Testis (tissue), 5 donors: ENCODE measurements at places on chromosomes 5 and 9.

- no peak overlapping the region for H3K27ac ChIP-seq
- no peak for DNase-seq
- H3K27me3 ChIP-seq: no peaks in the 10 kb centered on the region
- no peak overlapping the region for H3K4me3 ChIP-seq
- no peaks in the 10 kb centered on the region for H3K4me1 ChIP-seq
- H3K36me3 ChIP-seq: no peaks in the 10 kb centered on the region
Observed at GRCh38 chr9:73434826-73435225, 283.2 kb downstream of the ANXA1 start.

- no peak overlapping the region for H3K4me3 ChIP-seq
- no peak for DNase-seq
- no peaks in the 10 kb centered on the region for H3K27me3 ChIP-seq
- no peak overlapping the region for H3K27ac ChIP-seq
- no peaks in the 10 kb centered on the region for H3K36me3 ChIP-seq
- no peaks in the 10 kb centered on the region for H3K4me1 ChIP-seq
Observed at GRCh38 chr9:73174330-73174980, 22.8 kb downstream of the ANXA1 start.

DNA sequence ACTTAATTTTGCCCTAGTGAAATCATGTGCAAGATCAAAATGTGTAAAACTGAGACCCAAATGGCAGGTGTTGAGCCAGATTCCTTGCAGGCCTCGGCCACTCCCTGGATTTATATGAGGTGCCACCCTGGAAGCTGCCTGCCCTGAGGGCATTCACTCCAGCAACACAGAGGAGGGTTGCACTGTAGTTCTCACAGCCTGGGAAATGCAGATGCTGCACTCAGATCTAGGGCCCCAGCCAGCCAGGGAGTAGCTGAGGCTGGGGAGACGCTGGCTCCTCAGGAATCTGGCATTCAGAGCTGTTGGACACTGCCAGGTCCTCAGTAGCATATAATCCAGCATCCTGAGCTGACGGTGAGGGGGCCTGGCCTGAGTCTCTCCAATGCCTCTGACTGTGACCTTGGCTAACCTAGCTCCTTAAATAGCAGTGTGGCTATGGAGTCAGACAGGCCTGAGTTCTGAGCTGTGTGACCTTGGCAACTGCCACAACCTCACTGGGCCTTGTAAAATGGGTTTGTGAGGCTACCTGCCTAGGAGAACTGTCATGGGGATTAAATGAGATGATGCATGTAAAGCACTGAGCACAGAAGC, 8.7 kb downstream of the KCNMB1 start:
- H3K36me3 ChIP-seq: no peaks in the 10 kb centered on the region
- peaks cover 17% of the 10 kb centered on the region for H3K4me1 ChIP-seq
- no peaks in the 10 kb centered on the region for H3K27me3 ChIP-seq
- no peak overlapping the region for H3K4me3 ChIP-seq

DNA sequence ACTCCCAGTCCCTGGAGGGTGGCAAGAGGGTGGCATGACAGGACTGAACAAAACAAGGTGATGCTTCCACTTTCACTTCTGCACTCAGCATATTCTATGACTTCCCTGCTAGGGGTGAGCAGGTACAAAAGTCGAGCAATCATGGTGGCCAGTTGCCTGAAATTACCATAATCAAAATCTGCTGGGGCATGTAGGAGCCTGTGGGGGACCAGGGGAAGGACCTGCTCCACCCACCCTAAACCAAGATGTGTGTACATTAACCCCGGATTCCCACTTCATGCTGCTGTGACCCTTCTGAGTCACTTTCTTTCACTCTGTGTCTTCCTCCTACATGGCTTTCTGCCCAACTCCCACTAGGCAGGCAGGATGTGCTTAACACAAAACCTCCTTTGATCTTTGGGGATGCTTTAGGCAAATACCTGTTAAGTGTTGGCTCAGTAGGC, 73.3 kb upstream of the PHF24 start:
- H3K4me1 ChIP-seq: no peaks in the 10 kb centered on the region
- no peak overlapping the region for H3K4me3 ChIP-seq
- no peaks in the 10 kb centered on the region for H3K36me3 ChIP-seq
- H3K27me3 ChIP-seq: no peaks in the 10 kb centered on the region
- H3K27ac ChIP-seq: no peak overlapping the region

GRCh38 chr5:1034421-1034905, 25.9 kb downstream of the NKD2 start:
- H3K27me3 ChIP-seq: no peaks in the 10 kb centered on the region
- no peak overlapping the region for H3K4me3 ChIP-seq
- H3K4me1 ChIP-seq: no peaks in the 10 kb centered on the region

- H3K4me3 ChIP-seq: no peak overlapping the region
- no peaks in the 10 kb centered on the region for H3K27me3 ChIP-seq
- H3K27ac ChIP-seq: no peak overlapping the region
- DNase-seq: peak; percentile 32
- peaks cover 5% of the 10 kb centered on the region for H3K4me1 ChIP-seq
- H3K36me3 ChIP-seq: no peaks in the 10 kb centered on the region
Observed at GRCh38 chr5:135243556-135244285, 155.3 kb downstream of the MACROH2A1 start.

DNA sequence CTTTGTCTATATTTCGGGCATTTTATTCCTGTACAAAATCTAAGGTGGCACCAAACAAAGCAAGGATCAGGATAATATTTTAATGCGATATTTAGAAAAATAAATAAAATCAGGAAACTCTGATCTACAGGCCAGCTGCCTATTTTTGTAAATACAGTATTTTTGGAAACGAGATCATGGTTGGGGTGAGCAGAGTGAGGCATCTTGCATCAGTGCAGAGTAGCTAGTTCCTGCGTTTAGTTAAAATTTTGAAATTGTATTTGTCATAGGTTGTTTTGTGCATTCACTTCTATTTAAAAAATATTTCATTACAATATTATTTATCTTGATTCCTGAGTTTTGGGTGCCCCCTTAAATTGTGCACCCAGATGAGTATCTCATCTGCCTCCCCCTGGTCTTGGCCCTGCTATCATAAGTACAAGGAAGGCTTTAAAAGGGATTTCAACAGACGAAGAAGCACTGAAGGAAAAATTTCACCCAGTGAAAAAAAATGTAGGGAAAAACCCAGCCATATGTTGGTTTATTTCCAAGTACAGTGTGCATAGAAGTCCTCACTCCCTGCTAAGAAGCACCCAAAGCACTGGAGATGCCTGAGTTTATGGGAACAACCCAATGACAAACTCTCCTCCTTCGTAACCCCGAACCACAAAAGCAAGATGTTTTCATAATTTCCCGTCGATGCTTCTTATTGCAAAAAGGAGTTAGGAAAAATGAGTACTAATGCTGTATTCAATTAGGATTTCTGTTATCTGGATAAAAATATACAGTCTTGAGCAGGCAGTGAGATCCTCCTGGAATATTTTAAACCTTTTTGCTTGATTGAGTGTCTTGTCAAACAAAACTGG, 304.7 kb upstream of the CLINT1 start:
- no peak overlapping the region for H3K27ac ChIP-seq
- H3K27me3 ChIP-seq: no peaks in the 10 kb centered on the region
- H3K36me3 ChIP-seq: no peaks in the 10 kb centered on the region
- DNase-seq: no peak
- H3K4me3 ChIP-seq: no peak overlapping the region

DNA sequence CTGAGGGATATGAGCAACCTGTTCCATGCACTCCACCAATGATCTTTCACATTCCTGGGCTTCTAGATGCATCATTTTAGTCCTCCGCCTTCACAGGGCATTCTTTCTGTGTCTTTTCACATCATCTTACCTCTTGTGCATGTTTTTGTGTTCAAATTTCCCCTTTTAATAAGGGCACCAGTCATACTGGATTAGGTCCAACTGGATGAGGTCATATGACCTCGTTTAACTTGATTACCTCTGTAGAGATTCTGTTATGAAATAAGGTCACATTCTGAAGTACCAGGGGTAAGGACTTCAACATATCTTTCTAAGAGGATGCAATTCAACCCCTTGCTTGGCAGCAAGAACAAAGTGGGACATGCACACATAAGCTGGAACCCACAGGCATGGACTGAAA, 335.3 kb upstream of the TLE4 start:
- no peaks in the 10 kb centered on the region for H3K36me3 ChIP-seq
- DNase-seq: no peak
- H3K27me3 ChIP-seq: no peaks in the 10 kb centered on the region
- no peak overlapping the region for H3K4me3 ChIP-seq

DNA sequence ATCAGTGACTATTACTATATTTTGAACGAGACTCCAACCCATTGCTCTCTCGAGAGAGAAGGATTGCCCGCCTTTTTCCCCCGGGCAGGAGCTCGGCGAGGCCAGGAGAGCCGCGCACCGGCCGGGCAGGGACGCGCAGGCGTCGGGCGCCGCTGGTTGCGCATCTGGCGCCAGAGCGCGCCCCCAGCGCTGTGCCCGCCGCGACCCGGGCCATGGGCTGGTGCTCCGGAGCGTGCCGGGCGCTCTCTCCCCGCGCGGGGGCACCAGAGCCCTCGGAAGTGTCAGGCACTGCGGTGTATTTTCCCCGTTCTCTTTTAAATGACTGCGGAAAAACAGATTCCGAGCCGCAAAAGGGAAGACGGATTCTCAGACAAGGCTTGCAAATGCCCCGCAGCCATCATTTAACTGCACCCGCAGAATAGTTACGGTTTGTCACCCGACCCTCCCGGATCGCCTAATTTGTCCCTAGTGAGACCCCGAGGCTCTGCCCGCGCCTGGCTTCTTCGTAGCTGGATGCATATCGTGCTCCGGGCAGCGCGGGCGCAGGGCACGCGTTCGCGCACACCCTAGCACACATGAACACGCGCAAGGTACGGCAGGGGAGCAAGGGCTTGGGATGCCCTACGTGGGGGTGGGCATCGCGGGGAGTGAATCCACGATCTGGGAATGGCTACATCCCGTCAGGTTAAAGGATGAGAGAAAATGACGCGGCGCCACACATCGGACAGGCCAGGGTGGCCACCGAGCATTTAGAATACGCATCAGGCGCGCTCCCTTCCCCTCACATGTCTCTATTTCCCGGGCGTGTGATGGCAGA, 1.1 kb upstream of the NTRK2 start:
- peak; percentile 86 for DNase-seq
- H3K27ac ChIP-seq: no peak overlapping the region
- H3K4me3 ChIP-seq: peak overlapping the region; percentile 49

GRCh38 chr5:35337340-35338156, 107.3 kb upstream of the PRLR start:
- H3K4me3 ChIP-seq: no peak overlapping the region
- no peak overlapping the region for H3K27ac ChIP-seq
- no peaks in the 10 kb centered on the region for H3K36me3 ChIP-seq
- H3K4me1 ChIP-seq: no peaks in the 10 kb centered on the region

DNA sequence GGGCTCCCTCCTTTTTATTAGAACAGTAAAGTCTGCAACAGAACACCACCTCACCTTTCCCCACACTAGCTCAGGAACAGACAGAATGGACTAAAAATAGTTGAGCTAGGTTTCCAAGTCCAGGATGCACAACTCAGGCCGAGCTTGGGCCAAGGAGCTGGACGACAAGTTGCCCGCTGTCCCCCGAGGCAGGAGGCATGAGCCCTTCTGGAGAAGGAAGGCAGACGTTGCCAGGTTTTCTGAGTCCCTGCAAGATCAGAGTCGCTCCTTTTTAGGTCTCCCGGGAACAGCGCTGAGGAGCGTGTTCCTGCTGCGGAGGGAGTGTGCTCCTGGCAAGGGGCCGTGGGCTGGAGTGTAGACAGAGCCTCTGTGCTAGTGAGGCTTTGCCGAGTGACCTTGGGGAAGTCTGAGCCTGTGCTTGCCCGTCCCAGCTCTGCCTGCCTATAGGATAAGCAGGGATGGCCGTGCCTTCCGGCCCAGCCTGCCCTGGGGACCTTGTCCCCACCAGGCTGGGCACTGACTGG, 121.6 kb downstream of the WNK2 start:
- no peaks in the 10 kb centered on the region for H3K36me3 ChIP-seq
- H3K4me3 ChIP-seq: no peak overlapping the region
- no peaks in the 10 kb centered on the region for H3K27me3 ChIP-seq
- peaks cover 36% of the 10 kb centered on the region for H3K4me1 ChIP-seq

GRCh38 chr5:10111571-10111970, 138.1 kb downstream of the ATPSCKMT start:
- H3K27me3 ChIP-seq: no peaks in the 10 kb centered on the region
- DNase-seq: peak; percentile 24
- no peak overlapping the region for H3K4me3 ChIP-seq
- H3K27ac ChIP-seq: no peak overlapping the region

GRCh38 chr9:692636-693129, 148.8 kb upstream of the DMRT1 start:
- no peak for DNase-seq
- peaks cover 31% of the 10 kb centered on the region for H3K4me1 ChIP-seq
- H3K27ac ChIP-seq: peak overlapping the region; percentile 85
- no peaks in the 10 kb centered on the region for H3K27me3 ChIP-seq
- no peaks in the 10 kb centered on the region for H3K36me3 ChIP-seq

DNA sequence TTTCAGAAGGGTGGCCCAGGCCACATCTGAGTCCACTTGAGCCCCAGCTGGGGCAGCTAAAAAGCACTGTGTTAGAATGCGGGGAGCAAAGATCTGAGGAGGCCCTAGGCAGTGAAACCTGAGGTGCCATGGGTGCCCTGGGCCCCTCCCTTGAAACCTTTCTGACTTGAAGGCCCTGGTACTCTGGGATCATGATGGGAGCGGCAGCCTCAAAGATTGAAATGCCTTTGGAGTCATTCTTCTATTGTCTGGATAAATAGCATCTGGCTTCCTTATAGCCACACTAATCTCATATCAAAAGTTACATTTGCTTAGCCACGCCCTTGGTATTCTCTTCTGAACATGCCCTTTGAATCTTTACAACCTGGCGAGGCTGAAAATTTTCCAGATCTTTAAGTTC, 7.7 kb upstream of the SEMA5A start:
- DNase-seq: no peak
- no peaks in the 10 kb centered on the region for H3K4me1 ChIP-seq
- no peak overlapping the region for H3K27ac ChIP-seq

DNA sequence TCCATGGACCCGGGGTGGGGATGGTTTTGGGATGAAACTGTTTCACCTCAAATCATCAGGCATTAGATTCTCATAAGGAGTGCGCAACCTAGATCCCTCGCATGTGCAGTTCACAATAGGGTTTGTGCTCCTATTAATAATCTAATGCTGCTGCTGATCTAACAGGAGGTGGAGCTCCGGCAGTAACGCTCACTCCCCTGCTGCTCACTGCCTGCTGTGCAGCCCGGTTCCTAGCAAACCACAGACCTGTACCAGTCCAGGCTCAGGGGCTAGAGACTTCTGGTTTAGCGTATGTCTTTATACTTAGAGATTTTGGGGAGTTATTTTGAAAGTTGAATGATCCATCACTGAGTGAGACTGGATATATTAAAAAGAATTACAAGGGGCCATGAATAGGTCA, 50.2 kb downstream of the RICTOR start:
- no peaks in the 10 kb centered on the region for H3K36me3 ChIP-seq
- peaks cover 4% of the 10 kb centered on the region for H3K4me1 ChIP-seq
- no peaks in the 10 kb centered on the region for H3K27me3 ChIP-seq
- no peak overlapping the region for H3K27ac ChIP-seq
- H3K4me3 ChIP-seq: no peak overlapping the region
